ENCODE measurements at places on chromosomes 2 and 18.

- no peak for DNase-seq
Measured at GRCh38 chr2:150188800-150189199, 298.7 kb downstream of the RND3 start.

DNA sequence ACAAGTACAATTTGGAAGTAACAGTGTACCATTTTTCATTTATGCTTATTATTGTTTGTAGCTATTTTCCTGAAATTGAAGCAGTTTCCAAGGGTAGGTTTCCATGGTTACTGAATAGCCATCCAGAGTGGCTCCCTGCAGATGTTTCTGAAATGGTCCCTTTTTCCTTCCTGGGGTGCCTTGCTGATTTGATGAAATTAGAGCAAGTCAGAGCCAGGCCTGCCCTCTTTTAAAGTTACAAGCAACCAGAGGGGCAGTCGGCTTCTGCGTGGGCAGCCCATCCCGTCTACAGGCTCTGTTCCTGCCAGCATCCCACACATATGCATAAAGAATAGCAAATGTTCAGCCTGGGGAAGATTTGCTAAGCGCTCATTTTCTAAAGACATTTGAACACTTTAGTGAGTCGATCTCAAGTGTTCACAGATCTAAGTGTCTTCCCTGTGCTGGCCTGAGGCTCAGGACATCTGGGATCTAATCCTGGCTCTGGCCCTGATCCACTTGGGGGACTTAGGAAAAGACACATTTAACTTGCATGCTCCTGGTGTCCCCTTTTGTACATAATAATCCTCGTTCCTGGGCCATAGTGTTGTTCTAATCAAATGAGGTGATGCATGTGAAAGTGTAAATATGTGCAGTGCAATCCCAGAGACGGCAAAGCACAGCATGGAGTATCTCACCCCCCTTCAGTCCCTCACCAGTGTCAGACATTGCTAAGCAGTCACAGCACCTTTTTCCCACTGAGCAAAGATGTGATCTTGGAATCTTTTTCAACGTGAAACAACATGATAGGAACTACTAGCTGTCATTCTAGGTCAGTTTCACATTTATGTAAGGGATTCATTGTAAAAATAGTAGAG, 92.2 kb downstream of the STPG4 start:
- DNase-seq = no peak

- no peak for DNase-seq
Measured at GRCh38 chr2:179843541-179843940, 17.9 kb downstream of the ZNF385B start.

DNA sequence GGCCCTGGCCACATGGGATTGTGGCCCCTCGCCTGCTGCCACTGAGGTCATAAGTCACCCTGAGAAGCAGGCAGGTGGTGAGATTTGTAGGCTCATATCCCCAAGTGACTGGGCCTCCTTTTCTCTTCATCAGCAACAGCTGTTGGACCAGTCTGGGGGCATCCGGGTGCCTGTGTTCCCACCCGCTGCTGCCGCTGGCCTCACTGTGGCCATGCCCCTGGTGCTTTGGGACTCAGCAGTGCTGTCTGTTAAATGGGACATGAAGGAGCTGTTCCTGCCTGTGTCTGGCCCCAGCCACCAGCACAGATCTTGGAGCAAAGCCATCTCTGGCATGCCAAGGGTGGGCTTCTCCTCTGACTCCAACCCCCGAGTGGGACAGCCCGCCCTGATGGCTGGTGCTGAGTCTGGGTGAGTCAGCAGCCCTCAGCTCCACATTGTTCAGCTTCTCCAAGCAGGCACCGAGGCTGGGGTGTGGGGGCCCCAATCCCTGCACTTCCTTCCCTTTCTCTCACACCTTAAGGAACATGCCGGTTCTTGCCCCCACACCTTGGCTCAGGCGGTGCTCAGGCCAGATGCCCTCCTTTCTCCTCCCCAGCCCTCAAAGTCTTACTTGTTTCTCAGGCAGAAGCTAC, 207.9 kb downstream of the GLI2 start:
- DNase-seq = no peak

- DNase-seq = no peak
Measured at GRCh38 chr2:9337901-9338300, 85.4 kb downstream of the ITGB1BP1 start.

GRCh38 chr2:111678651-111679050, 205.3 kb downstream of the ANAPC1 start:
- no peak for DNase-seq

- DNase-seq = no peak
Measured at GRCh38 chr2:53715568-53715967, 52.0 kb upstream of the CHAC2 start.

- DNase-seq = no peak
Measured at GRCh38 chr2:180374502-180375281, 367.6 kb upstream of the CWC22 start.

GRCh38 chr18:57951999-57952774, 91.8 kb upstream of the NEDD4L start:
- no peak for DNase-seq

Measured in activated CD8-positive, alpha-beta memory T cell treated with anti-CD3 and anti-CD28 coated beads for 1 hour (primary cell).